Epithelial cell of alveolus of lung (primary cell): ENCODE measurements at places on chromosomes 4 and X. TPM values are rescaled to one million over a fixed set of nuclear protein-coding genes. Genes with fewer than 3 reads are reported as not detected.

GABRG1 gene
- total RNA-seq = not detected in 2 replicates

GALNTL6 gene
- not detected in 2 replicates for total RNA-seq

CXCL3 gene
- 6.5 and 66.3 TPM in 2 replicates for total RNA-seq

SLITRK4 gene
- total RNA-seq = 5.3 and 6.5 TPM in 2 replicates

MAGEC2 gene
- total RNA-seq = not detected in 2 replicates

VMA21 gene
- 36.3 and 42.5 TPM in 2 replicates for total RNA-seq

GAGE2A gene
- total RNA-seq = not detected in 2 replicates

ARHGAP6 gene
- 4.4 and 15.3 TPM in 2 replicates for total RNA-seq

STOX2 gene
- 0.52 and 14.1 TPM in 2 replicates for total RNA-seq

BRCC3 gene
- total RNA-seq = 6.5 and 8.2 TPM in 2 replicates

GIMD1 gene
- not detected in 2 replicates for total RNA-seq

ASB9 gene
- total RNA-seq = 1.4 TPM in 1 of 2 replicates, not detected in the other

GLOD5 gene
- total RNA-seq = not detected in 2 replicates

TBC1D8B gene
- 9.3 and 10.0 TPM in 2 replicates for total RNA-seq

VSIG4 gene
- total RNA-seq = not detected in 2 replicates

CXorf49 gene
- total RNA-seq = not detected in 2 replicates

ZAR1 gene
- total RNA-seq = not detected in 2 replicates

MAGEA9B gene
- total RNA-seq = not detected in 2 replicates

VCX2 gene
- total RNA-seq = not detected in 2 replicates

PABPC1L2B gene
- total RNA-seq = not detected in 2 replicates

FMR1NB gene
- total RNA-seq = not detected in 2 replicates

H2BW2 gene
- not detected in 2 replicates for total RNA-seq

TEC gene
- 0.26 and 2.6 TPM in 2 replicates for total RNA-seq

CLIC2 gene
- total RNA-seq = 0.39 and 0.88 TPM in 2 replicates

YIPF7 gene
- total RNA-seq = not detected in 2 replicates

PPP4R3C gene
- not detected in 2 replicates for total RNA-seq

ERVMER34-1 gene
- total RNA-seq = 0.13 and 3.0 TPM in 2 replicates

GLUD2 gene
- total RNA-seq = 0.91 and 1.1 TPM in 2 replicates

IL1RAPL1 gene
- total RNA-seq = 0.40 and 1.9 TPM in 2 replicates

HSD17B13 gene
- total RNA-seq = 0.24 TPM in 1 of 2 replicates, not detected in the other

SLC9A7 gene
- total RNA-seq = 1.4 and 21.7 TPM in 2 replicates

CHIC1 gene
- 3.9 and 6.4 TPM in 2 replicates for total RNA-seq

GJB1 gene
- total RNA-seq = not detected in 2 replicates

HDAC6 gene
- total RNA-seq = 24.8 and 42.2 TPM in 2 replicates

GAGE12J gene
- total RNA-seq = not detected in 2 replicates

ZFP92 gene
- 0.32 and 0.39 TPM in 2 replicates for total RNA-seq

AFP gene
- 0.13 TPM in 1 of 2 replicates, not detected in the other for total RNA-seq

NIPAL1 gene
- total RNA-seq = 3.4 TPM in 1 of 2 replicates, not detected in the other

DNAAF6 gene
- total RNA-seq = not detected in 2 replicates

PF4V1 gene
- total RNA-seq = 1.3 TPM in 1 of 2 replicates, not detected in the other

PIM2 gene
- 7.7 and 10.3 TPM in 2 replicates for total RNA-seq

CENPVL1 gene
- not detected in 2 replicates for total RNA-seq

BEND2 gene
- total RNA-seq = not detected in 2 replicates

HSFX3 gene
- not detected in 2 replicates for total RNA-seq

ASMTL gene
- 32.1 and 36.4 TPM in 2 replicates for total RNA-seq

KIT gene
- total RNA-seq = 1.0 and 7.3 TPM in 2 replicates
